Stimulated activated CD4-positive, alpha-beta T cell treated with anti-CD3 and anti-CD28 coated beads, Interleukin-12 subunit alpha, Interleukin-12 subunit beta, amount 100 ng/mL, for 48 hours (primary cell): ENCODE measurements at places on chromosomes 1 and 21.

GRCh38 chr1:67980028-67980427 is 70.4 kb downstream of the DIRAS3 start:
- no peak for DNase-seq

GRCh38 chr1:204437796-204438570 is 26.4 kb upstream of the PPP1R15B start:
- DNase-seq: no peak

GRCh38 chr1:225844236-225845061 is 34.5 kb downstream of the EPHX1 start:
- no peak for DNase-seq

DNA sequence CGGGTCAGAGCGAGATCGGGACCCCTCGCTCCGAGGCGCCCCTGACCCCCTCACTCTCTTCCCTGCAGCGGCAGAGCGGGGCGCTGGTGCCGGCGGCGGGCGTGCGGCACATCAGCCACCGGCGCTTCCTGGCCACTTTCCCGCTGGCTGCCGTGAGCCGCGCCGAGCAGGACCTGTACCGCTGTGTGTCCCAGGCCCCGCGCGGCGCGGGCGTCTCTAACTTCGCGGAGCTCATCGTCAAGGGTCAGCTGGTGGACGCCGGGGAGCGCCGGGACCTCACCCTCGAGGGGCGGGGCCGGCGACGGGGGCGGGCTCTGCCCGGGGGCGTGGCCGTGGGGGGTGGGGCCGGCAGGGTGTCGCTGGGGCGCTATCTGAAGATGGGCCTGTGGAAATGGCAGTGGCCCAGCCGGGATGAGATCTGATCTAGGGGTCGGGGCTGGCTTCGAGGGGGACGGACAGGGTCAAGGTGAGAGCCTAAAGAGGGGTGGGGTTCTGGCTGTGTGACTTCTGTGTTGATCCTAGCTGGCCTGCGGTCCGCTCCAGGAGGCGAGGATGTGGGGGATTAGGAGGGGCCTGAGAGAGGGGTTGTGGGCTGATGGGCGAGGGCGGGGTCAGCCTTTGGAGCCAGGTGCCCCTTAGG is 23.6 kb downstream of the PTPRU start:
- no peak for DNase-seq

GRCh38 chr1:27804791-27805190 is 25.8 kb upstream of the PPP1R8 start:
- DNase-seq: no peak

GRCh38 chr21:39971956-39972355 is 104.7 kb downstream of the PCP4 start:
- no peak for DNase-seq

DNA sequence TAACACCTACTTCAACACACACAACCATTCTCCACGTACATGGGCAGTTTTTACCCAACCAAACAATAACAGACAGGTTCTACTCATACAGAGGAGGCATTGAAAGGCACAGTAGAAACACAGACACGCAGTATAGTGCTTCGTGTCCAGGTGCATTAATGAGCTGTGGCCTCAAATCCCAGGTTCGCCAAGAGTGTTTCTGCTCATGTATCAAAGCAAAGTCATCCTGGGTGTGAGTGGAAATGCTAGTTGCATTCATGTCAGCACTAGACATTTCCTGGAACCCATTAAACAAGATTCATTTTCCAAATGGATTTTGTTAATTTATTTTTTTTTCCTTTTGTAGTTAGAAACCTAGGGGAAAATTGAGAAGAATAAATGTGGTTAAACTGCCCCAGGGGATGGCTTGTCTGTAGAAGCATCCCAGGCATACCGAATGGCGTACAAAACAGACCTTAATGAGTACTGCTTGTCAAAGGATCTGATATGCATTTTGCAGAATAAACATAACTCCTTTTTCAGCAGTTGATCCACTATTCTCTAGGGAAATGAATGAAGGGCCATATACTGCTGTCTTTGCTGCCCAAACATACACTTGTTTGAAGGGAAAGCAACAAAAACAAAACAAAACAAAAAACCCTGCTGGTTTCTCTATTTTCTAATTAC is 298.6 kb upstream of the ST6GALNAC5 start:
- DNase-seq: no peak

DNA sequence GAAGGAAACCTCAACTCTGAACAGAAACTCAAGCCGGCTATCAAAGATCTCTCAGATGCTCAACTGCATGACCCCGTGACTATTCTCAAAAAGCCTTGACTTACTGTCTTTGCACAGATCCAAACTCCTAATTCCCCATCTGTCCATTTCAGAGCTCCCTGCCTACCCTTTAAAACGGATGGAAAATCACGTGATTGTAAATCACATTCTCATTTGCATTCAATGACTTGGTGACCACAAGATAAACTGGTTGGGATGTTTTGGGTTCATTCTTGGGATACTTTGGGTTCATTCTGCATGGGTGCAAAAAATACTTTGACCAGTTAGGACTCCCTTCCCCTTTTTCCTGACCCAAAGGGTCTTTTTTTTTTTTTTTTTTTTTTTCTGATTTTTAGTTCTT is 41.3 kb upstream of the RUNX1 start:
- no peak for DNase-seq

- DNase-seq: no peak
Measured at GRCh38 chr1:22876359-22877111, 96.1 kb downstream of the LACTBL1 start.

DNA sequence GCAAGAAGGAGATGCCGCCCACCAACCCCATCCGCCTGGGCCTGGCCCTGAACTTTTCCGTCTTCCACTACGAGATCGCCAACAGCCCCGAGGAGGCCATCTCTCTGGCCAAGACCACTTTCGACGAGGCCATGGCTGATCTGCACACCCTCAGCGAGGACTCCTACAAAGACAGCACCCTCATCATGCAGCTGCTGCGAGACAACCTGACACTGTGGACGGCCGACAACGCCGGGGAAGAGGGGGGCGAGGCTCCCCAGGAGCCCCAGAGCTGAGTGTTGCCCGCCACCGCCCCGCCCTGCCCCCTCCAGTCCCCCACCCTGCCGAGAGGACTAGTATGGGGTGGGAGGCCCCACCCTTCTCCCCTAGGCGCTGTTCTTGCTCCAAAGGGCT is 732 bp downstream of the SFN start:
- no peak for DNase-seq

GRCh38 chr21:44590311-44590721 is 2.0 kb downstream of the KRTAP10-6 start:
- DNase-seq: no peak

- DNase-seq: no peak
Measured at GRCh38 chr1:230609208-230609607, 33.1 kb upstream of the COG2 start.

DNA sequence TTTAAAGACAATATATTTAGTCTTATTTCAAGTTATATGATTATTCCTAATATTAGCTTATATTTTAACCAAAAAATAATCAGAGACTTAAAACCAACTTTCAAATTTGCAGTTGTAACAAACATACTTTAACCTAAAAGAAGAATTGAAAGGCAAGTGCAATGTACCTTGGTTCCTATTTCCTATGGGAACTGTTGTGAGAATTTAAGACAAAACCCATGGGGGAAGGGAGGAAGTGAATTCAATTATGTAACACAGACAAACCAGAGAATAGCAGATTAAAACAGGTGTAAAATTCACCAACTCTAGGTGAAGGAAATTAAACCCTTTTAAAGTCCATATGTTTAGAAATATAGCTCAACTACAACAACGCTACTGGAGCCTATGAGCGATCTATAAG is 22.6 kb upstream of the CR2 start:
- no peak for DNase-seq

GRCh38 chr1:171581766-171582165 is 40.3 kb upstream of the MYOCOS start:
- no peak for DNase-seq

- no peak for DNase-seq
Measured at GRCh38 chr1:155872527-155872926, 13.2 kb downstream of the SYT11 start.

- no peak for DNase-seq
Measured at GRCh38 chr1:170739803-170740202, 75.9 kb downstream of the PRRX1 start.

- peak; percentile 47 for DNase-seq
Measured at GRCh38 chr1:41241749-41242341, at the start of gene SCMH1. SCMH1 (minus strand) TSS chr1:41242306; CDS start chr1:41186133, 56,173 bp downstream.

DNA sequence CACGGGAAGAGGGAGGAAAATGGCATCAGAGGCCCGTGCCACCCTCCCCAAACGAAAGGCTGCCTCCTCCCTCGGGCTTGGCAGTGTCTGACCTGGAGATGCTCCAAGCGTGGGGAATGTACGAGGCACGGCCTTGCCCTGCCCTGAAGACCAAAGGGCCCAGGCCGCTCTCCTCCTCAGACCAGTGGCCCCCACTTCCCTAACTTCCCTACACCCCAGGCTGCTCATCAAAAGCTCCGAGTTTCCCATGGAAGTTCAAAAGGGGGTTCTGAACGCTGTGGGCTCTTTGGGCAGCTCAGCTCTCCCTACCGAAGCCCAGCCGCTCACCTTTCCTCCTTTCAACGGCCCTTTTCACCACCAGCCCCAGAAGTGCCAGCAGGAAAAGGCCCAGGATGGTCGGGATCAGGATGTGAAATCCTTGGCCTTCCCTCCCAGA is 11.8 kb downstream of the FCMR start:
- no peak for DNase-seq

DNA sequence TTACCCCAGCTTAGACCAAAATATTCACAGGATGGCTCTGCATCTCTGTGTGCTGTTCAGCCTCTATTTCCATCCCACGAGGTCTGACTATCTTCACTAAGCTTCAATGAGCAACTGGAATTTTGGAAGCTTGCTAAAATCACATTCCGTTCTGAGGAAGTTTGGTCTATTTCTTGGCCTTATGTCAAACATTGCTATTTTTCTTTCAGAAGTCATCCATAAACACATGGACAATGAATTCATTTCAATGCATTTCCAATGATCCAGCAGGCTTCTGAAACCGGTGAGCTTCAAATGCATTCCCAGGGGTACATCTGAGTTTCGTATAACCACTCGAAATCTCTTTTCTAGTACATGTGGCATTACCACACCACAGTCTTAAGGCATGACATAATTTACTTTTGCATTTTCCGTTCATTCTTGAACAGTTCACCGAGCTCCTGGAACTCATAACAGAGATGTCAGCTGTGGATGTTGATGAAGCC is 294.1 kb upstream of the KAZN start:
- DNase-seq: no peak

- peak; percentile 38 for DNase-seq
Measured at GRCh38 chr1:244010191-244010590, 40.9 kb upstream of the ZBTB18 start.

- no peak for DNase-seq
Measured at GRCh38 chr21:39082656-39083376, 100.4 kb downstream of the PSMG1 start.

DNA sequence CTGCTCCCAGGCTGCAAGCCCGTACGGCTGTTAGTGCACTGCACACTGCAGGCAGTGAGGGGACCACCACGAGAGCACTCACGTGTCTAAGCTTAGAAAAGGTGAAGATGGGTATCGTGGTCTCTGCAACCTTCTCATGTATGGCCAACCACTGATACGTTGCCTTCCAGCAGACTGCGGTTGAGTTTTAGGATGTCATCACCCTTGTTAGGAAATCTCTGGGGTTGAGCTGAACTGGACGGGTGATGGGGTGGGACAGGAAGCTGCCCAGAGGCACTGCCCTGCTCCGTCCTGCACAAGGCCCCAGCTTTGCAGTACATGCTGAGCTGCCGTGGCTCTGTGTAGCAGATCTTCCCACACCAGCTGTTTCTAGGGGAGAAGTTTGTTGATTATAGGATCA is 43.3 kb downstream of the FAAP20 start:
- no peak for DNase-seq

DNA sequence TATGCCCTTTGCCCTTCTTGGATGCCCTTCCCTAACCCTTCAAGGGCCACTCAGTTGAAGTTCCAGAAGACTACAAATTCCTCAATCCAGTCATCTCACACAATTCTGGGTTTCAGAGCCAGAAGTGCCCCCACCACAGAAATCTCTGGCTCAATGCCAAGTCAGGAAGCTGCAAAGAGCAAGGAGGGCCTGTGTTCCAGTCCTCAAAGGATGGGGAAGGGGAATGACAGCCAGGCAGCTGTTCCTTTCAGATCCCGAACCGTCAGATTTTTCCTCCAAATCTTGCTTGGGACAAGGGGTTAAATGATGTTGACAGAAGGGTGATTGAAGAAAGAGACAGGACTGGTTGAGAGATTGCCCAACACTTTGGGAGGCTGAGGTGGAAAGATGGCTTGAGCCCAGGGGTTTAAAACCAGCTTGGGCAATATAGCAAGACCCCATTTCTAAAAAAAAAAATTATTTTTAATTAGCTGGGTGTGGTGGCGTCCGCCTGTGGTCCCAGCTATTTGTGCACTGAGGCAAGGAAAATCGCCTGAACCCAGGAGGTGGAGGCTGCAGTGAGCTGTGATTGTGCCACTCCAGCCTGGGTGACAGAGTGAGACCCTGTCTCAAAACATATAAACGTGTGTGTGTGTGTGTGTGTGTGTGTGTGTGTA is 716 bp upstream of the HPDL start:
- no peak for DNase-seq

DNA sequence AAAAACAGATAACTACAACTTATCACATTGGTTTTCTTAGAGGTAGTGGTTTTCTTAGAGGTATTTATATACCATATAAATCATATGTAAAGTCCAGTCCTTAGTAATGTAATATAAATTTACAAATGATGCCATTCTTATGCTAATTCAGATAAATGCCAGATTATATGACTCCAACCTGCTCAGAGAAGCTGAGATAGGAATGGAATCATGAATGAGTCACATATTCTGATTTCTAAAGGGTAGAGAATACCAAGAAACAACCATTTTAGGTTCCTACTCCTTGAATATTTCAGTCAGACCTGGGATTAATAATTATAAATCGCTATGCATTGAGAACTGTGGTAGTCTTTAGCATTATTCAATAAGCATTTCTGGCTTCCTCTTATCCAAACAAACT is 760.1 kb upstream of the NEGR1 start:
- no peak for DNase-seq

DNA sequence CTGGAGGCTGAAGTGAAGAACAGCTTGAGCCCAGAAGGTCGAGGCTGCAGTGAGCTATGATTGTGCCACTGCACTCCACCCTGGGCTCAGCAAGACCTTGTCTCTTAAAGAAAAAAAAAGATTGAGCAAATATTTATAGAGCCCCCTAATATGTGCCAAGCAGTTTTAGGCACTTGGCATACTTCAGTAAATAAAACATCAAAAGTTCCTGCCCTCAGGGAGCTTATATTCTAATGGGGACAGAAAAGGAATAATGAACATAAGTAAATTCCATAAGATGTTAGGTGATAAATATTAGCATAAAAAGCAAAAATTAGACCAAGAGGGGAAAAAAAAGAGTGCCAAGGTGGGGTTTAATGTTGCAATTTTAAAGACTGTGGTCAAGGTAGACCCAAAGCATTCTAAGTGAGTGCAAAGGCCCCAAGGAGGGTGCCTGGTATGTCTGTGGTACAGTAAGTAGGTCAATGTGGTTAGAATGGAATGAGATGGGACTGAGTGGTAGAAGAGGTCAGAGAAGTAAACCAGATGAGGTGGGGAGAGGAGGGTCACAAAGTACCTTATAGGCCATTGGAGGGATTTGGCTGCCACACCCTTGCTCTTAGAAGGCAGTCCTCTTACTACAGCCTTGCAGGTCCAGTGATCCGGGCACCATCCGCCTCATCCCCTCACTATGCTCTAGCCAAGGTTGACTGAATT is 2.2 kb upstream of the TOE1 start:
- no peak for DNase-seq
